ENCODE measurements at places on chromosomes 7 and 10.

DNA sequence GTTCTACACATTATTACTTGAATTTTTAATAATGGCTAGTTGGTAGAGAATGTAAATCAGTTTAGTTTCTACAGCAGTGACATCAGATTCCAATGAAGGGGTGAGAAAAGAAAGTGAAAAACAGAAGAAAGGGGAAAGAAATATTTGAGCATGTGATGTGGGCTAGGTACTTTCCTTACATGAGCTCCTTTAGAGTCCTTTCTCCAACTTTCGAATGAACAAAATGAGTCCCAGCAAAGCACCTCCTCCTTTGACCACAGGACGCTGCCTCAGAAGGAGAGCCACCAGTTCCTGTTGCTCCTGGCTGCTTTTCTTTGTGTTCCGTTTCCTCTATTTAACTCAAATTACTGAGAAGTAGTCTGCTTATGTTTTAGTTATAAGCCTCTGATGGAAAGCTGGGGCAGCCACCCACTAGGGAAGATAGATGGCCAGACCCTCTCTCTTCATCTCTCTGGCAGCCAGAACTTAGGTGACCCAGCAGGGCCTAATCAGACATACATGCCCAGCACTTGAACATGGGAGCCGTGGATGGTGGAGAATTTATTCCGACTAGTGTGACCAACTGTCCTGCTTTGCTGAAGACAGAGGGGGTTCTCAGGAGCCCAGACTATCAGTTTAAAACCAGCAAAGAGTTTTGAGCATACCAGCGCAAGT, 82.4 kb upstream of the NME8 start:
- no peak for DNase-seq

- no peak for DNase-seq
These were observed 27.8 kb downstream of the NHLRC2 start for GRCh38 chr10:113882240-113882639.

DNA sequence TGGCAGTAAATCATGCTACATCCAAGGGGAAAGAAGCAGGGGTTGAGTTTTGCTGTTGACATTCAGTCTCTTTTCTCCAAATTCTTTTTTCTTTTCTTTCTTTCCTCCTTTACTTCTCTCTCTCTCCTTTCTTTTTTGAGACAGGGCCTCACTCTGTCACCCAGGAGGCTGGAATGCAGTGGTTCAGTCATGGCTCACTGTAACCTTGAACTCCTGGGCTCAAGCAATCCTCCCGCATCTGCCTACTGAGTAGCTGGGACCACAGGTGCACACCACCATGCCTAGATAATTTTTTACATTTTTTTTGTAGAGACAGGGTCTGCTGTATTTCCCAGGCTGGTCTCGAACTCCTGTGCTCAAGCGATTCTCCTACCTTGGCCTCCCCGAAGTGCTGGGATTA, 35.2 kb downstream of the SBDS start:
- no peak for DNase-seq

GRCh38 chr7:27399791-27400567, 157.4 kb downstream of the EVX1 start:
- no peak for DNase-seq
